ENCODE measurements at places on chromosomes 6 and 20. TPM values are rescaled to one million over a fixed set of nuclear protein-coding genes. Genes with fewer than 3 reads are reported as not detected.

Gene UCKL1
- 18.7 TPM for total RNA-seq

Gene CNKSR3
- 1.8 TPM for total RNA-seq

Gene PGC
- total RNA-seq = not detected

Gene IPCEF1
- not detected for total RNA-seq

Gene MICAL1
- 42.4 TPM for total RNA-seq

Gene PGBD1
- 7.2 TPM for total RNA-seq

Gene LY6G6F
- not detected for total RNA-seq

Gene ETV7
- total RNA-seq = 0.48 TPM

Gene NFKBIE
- total RNA-seq = 25.2 TPM

Gene RUNX2
- total RNA-seq = 12.8 TPM

Gene BMP5
- 0.13 TPM for total RNA-seq

Gene YIPF3
- 163 TPM for total RNA-seq

Gene CGA
- total RNA-seq = not detected

Gene KHDRBS2
- total RNA-seq = not detected

Gene CLDN20
- total RNA-seq = not detected

Gene OXT
- not detected for total RNA-seq

Gene OPRL1
- 1.2 TPM for total RNA-seq

Gene BANF2
- total RNA-seq = not detected

Gene NKAIN4
- total RNA-seq = 3.7 TPM

Gene COL20A1
- not detected for total RNA-seq

Gene MOXD1
- 16.0 TPM for total RNA-seq

Gene CST9L
- total RNA-seq = not detected

Gene CPNE5
- total RNA-seq = not detected

Gene PDYN
- total RNA-seq = not detected

Gene HLA-DRB1
- total RNA-seq = not detected

Gene SLC17A1
- not detected for total RNA-seq

Gene SGK2
- not detected for total RNA-seq

Gene PROKR2
- not detected for total RNA-seq

Gene CLVS2
- total RNA-seq = not detected

Gene CDH26
- total RNA-seq = not detected

Gene TRAPPC3L
- not detected for total RNA-seq

Gene TFAP2C
- total RNA-seq = not detected

Gene SYNJ2
- total RNA-seq = 15.7 TPM

Gene SERPINB1
- 22.2 TPM for total RNA-seq

Gene ACAT2
- total RNA-seq = 87.9 TPM

Gene HRH3
- total RNA-seq = not detected

Gene CRIP3
- not detected for total RNA-seq

Gene MYL9
- total RNA-seq = 150 TPM

Gene FGD2
- not detected for total RNA-seq

Gene BTN1A1
- not detected for total RNA-seq

Gene CST5
- total RNA-seq = 0.13 TPM

Gene DNMT3B
- total RNA-seq = 2.3 TPM

Gene LTB
- not detected for total RNA-seq

Gene STMND1
- not detected for total RNA-seq

Gene DYNLRB1
- total RNA-seq = 161 TPM

Gene BEND3
- 1.4 TPM for total RNA-seq

Gene HLA-DQB2
- not detected for total RNA-seq

All from epithelial cell of alveolus of lung (primary cell).